ENCODE measurements at places on chromosomes 6 and 20.

DNA sequence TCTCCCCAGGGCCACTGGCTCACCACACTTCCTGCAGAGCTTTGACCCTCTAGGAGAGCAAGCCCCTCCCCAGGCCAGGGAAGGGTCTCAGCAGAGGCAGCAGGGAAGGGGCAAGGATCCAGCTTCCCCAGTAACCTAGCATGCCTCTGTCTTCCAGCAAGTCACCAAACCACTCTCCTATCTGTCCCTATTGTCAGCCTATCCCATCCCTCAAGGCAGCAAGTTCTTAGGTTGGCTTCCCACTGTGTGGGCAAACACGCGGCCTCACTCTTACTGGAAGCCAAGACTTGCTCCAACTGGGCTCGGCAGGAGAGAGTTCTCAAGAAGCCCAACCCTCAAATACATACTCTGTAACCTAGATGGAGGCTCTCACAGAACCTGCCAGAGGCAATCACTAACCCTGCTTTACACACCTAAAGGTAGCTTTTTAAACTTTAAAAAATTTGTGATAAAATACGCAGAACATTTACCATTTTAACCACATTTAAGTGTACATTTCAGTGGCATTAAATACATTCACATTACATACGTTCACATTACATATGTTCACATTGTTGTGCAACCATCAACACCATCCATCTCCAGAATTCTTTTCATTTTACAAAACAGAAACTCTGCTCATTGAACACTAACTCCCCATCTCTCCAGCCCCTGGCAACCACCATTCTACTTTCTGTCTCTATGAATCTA, 58.5 kb downstream of the MRPL14 start:
- no peak for DNase-seq

- DNase-seq, result no peak
Measured at GRCh38 chr6:15434263-15434662, 188.4 kb downstream of the JARID2 start.

GRCh38 chr6:48474136-48474535, 363.1 kb upstream of the PTCHD4 start:
- DNase-seq, result no peak

GRCh38 chr6:125258651-125259353, 43.0 kb downstream of the HDDC2 start:
- DNase-seq, result no peak
